ENCODE measurements at places on chromosomes 4 and X.

- no peak for DNase-seq
Observed at GRCh38 chrX:49951524-49952193, 29.3 kb downstream of the CLCN5 start.

DNA sequence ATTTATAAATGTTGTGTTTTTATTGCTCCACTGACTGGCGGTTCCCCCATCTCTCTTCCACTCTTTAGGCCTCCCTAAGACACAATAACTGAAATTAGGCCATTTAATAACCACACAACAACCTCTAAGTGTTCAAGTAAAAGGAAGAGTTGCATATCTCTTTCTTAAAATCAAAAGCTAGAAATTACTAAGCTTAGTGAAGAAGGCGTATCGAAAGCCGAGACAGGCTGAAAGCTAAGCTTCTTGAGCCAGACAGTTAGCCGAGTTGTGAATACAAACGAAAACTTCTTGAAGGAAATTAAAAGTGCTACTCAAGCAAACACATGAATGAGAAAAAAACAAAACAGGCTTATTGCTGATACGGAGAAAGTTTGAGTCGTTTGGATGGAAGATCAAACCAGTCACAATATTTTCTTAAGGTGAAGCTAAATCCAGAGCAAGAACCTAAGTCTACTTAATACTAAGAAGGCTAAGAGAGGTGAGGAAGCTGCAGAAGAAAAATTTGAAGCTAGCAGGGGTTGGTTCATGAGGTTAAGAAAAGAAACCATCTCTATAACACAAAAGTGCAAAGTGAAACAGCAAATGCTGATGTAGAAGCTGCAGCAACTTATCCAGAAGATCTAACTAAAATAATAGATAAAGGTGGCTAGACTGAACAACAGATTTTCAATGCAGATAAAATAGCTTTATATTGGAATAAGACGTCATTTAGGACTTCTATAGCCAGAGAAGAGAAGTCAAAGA is 194.0 kb upstream of the TTC29 start:
- no peak for DNase-seq

GRCh38 chr4:158496030-158496741 is 25.5 kb upstream of the RXFP1 start:
- no peak for DNase-seq

DNA sequence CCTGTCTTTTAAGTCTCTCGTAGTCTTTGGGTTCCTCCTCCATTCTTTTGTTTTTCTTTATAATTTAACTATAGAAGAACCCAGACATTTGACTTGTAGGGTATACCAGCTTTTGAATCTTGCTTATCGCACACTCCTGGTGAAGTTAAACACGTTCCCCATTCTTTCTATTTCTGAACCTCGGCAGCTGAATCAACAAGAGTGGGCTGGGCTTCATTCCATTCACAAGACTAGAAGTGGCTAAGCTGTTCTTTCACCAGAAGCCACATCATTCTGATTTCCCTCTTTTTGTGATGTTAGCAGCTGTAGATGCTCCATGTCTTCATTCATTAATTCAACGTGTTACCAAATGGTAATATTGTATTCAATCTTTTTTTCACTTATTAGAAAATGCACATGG is 167.9 kb downstream of the CORIN start:
- DNase-seq, result no peak

DNA sequence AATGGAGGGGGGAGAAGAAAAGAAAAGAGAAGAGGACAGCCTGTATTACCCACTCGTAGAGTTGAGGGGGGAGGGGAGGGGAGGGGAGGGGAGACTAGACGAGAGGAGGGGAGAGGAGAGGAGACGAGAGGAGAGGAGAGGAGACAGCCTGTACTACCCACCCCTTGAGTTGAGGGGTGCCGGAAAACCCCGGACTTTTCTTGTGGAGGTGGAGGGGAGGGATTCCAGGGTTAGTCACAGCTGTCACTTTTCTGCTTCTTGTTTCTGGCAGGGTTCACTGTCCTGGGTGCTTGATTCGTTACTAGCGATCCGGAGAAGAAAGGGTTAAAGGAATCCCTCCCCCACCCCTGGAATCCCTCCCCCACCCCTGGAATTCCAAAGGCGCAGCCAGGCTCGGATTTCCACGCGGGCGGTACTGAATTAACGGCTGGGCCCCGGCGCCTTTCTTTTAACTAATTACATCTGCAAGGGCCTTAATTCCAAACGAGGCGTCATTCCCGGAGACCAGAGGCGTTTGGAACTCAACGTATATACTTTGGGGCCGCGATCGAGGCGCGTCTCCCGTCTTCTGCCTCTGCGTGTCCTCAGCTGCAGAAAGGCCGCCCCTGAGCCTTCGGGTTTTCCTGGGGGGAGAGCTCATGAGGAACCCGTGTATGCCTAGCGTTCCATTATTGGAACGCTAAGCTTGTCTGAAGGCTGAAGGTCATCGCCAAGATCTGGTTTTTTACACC is 20.1 kb upstream of the CSF2RA start:
- no peak for DNase-seq

All from esophagus squamous epithelium (tissue), 5 donors.